Psoas muscle (tissue), 8 donors: ENCODE measurements at places on chromosomes 7 and 10. TPM values are rescaled to one million over a fixed set of nuclear protein-coding genes. Genes with fewer than 3 reads are reported as not detected.

Gene TLL2
- 0.30 TPM for total RNA-seq

Gene DNAJC2
- 32.8 TPM for total RNA-seq

Gene TMEM178B
- 3.1 TPM for total RNA-seq

Gene PVRIG
- total RNA-seq, result not detected

Gene PDLIM1
- total RNA-seq, result 504 TPM
